ENCODE measurements at places on chromosomes 12 and 14.

- no peak for DNase-seq
Observed at GRCh38 chr14:78075555-78076277, 94.5 kb upstream of the NRXN3 start.

DNA sequence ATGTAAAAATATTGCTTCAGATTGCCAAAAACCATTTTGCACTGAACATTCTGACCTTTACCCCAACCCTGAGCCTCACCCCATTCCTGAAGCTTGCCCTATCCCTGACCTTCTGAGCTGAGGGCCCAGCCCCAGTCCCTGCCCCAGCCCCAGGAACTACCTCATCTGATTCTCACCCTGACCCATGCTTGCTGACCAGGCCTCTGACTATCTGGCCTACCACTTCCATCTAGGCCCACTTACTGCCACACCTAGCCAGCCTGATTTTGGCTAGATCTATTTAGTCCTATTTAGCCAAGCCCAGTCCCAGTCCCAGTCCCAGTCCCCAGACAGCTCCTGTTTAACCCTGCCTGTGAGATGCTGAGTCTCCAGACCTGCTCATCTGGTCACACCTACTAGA is 33.6 kb downstream of the OR10P1 start:
- no peak for DNase-seq

DNA sequence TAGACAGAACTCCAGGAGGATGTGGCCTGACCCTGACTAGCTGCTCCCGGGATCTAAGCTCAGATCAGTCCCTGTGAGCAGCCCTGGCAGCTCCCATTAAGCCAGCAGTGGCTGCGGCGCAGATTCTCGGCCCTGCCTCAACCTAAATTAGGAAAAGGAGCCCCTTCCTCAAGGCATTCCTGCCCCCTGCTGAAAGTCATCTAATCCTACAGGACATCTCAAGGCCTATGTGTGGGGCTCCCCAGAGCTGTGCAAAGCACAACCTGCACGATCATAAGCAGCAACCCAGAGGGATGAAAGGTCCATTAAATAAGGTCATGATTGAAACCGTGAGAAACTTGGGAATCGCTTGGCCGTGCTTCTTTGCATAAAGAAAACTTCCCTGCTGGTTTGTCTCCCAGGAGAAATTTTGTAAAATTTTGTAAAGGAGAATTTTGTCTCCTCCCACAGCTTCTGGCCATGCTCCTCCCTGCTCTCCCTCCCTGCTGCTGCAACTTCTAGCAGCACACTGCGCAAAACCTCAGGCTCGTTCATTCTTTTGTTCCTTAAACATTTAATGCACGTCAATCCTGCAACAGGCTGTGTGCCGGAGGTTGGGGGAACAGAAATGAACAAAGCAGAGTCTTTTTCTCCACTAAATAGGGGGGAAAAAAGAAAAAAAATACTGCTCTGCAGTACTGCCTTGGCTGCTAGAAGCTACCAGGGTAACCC is 96.6 kb upstream of the SLC35F4 start:
- no peak for DNase-seq

DNA sequence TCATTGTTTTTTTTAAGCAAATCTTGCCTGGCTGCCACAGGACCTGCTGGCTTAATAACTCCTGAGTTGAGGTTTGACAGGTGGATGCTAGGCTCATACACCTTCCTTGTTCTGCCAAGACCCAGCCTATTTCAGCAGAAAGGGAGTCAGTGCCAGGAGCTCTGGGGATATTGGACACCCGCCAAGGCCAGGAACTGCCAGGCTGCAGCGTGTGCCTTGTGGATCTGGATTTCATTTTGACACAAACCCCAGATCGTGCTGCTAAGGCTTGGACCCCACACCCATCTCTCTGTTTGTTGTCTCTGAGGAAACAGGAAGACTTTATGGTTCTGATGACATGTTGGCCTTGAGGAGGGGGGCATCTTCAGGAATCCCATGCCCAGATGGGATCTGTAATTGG is 44.4 kb upstream of the PRIMA1 start:
- no peak for DNase-seq

DNA sequence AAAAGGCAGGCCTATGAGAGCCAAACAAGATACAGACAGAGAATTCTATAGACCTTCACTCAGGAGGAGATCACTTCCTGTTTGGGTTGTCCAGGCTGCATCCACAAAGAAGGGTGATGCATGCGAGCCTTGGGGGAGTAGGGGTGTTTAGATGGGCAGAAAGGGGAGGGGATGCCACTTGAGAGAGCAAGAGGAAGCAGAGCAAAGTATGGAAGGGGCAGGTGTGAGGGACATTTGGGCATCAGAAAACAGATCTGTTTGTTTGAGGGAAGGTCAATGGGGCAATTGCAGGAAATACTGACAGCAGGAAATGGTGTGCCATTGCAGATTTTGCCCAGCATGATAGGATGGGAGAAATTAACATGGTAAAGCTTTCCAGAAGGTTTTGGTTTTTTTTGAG is 146.4 kb upstream of the FOXN3 start:
- DNase-seq: no peak

Data from activated naive CD8-positive, alpha-beta T cell treated with anti-CD3 and anti-CD28 coated beads, Interleukin-2, amount 50 U/mL, for 16 hours (primary cell).